Activated CD8-positive, alpha-beta T cell treated with anti-CD3 and anti-CD28 coated beads, Interleukin-2, amount 10 ng/mL, durations not matched to agents 7 days and 5 days (primary cell): ENCODE measurements at places on chromosomes 3 and 15.
A peak's percentile ranks its signal among the peaks of the same experiment; 100 is the strongest.

- peak; percentile 89 for DNase-seq
Measured at GRCh38 chr15:90838139-90838538, 30.2 kb upstream of the FURIN start.

GRCh38 chr3:195181741-195182469 is 89.1 kb downstream of the XXYLT1 start:
- no peak for DNase-seq

DNA sequence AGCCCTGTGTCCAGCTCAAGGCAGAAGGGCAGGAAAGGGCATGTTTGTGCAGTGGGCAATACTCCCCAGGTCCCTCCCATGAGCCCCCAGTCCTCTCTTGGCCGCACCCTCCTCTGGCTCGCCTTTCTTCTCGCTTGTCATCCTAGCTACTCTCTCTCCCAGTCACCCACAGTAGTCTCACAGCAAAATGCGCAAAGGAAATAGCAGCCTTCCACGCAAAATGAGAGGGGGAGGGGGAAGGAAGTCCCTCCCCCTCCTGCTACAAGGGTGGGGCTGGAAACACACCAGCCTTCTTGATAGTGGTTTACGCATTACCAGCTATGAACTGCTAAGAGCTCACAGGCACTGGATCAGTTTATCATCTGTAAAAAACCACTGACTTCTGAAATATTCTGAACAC is 83.8 kb downstream of the GADL1 start:
- DNase-seq = no peak

DNA sequence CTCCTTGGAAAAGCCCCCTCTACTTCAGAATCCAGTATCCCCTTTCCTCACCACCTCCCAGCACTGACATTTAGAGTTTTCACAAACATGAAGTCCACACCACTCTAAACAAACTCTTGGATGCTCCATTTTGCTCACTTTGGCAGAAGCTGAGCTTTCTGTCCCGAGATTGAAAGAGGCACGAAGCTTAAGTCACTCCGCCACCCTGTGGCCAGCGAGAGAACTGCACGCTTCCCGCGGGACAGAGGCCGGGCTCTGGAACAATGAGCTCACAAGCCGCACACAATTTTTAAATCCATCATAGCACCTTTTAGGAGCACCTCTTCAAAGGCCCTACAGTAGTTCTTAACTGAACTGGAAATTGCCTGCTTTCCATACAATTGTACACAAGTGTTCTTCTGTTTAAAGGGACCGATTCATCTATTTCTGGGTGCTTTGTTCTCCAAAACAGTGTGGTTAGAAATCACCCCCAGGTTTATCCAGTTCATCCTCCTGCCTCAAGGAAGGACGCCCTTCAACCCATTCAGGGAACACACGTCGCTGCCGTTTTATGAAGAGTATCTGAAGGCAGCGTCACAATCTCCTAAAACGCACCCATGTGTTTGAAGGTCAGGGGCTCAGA is 226.1 kb downstream of the VPS13C start:
- DNase-seq = peak; percentile 75
